ENCODE measurements at places on chromosomes 1 and 21.

DNA sequence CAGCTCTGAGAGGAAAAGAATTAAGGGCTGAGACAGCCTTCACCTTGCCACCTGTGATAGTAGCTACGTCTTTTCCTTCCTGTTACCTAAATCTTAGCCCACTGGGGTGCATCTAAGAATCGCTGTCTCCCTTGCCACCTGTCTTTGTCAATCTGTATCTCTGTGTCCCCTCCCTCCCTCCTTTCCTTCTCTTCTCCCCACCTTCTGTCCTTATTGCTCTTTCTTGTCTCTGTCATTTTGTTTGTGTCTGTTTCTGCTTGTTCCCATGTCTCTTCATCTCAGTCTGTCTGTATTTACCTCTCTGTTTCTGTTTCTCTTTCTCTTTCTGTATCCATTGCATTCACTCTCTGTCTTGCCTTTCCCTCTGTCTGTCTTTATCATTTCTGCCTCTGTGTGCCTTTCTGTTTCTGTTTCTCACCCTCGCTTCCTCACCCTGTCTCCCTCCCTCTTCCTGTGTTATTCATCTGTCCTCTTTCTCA lies 30.2 kb downstream of the SLC22A15 start:
- DNase-seq, result no peak

- DNase-seq, result peak; percentile 64
These were observed at the start of gene CCDC28B for GRCh38 chr1:32200226-32201010. TSS of gene CCDC28B (plus strand) at chr1:32200595. CDS start at chr1:32201936, 1,341 bp downstream.

DNA sequence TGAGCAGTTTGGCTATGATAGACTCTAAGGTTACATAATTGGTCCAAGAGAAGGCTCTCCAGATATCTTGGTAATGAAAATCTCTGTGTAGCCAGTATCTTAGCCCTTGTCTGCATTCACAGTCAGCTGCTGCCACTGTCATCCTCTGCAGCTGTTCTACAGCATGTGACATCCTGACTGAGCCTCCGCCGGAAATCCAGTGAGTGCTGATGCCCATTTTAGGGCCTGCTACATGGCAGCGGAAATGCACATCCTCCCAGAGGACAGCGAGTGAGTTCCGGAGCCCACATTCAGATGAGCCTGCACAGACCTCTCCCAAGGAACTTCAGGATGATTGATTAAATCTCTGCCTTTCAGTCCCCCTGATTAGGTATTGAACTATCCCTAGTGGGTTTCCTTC lies 237.1 kb downstream of the HHIPL2 start:
- no peak for DNase-seq

DNA sequence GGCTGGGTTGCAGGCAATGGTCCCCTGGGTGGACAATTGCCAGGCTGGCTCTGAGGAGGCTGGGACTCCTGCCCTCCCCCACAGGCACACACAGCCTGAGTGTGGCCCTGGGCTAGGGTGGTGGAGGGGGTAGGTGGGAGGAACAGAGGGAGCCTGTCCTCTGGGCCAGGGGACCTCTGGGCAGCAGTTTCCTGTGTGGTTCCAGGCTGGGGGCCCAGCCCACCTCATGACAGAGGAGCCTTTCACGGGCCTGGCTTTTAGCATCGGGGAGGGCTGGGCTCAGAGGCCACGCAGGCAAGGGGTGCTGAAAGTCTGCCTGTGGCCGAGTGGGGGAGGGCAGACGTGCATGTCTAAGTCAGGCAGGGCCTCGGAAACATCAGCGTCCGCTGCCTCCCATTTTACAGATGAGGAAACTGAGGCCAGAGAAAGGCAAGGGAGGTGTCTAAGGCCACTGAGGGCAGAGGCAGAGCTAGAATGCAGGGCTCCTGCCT lies 7.0 kb downstream of the EXTL1 start:
- no peak for DNase-seq

- peak; percentile 2 for DNase-seq
These were observed 18.8 kb downstream of the KYAT3 start for GRCh38 chr1:88973520-88974137.

DNA sequence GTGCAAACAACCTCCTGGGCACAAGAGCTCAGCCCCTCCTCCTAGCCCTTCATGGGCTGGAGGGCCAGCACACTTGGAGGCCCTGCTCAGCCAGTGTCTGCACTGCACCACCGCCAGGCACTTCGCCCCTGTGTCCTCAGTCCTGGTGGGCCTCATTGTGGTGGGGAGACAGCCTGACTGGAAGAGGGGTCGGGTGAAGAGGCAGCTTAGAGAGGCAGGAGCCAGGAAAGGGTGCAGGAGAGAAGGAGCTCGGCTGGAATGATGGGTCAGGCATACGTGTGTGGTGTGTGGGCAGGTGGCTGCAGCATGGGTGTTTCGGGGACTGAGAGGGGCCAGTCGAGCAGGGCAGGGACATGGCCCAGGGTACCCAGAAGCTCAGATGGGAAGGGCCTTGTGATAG lies 4.1 kb downstream of the WNT3A start:
- no peak for DNase-seq

Data from NCI-H1105 (cell line).